ENCODE measurements at places on chromosomes 1 and 21. TPM values are rescaled to one million over a fixed set of nuclear protein-coding genes. Genes with fewer than 3 reads are reported as not detected.

HCN3 gene
- total RNA-seq, result 4.7 TPM

LRRC53 gene
- total RNA-seq, result not detected

PRDM16 gene
- 21.3 TPM for total RNA-seq

FAM131C gene
- total RNA-seq, result not detected

ETV3L gene
- not detected for total RNA-seq

OR2T33 gene
- total RNA-seq, result not detected

XCL1 gene
- 0.43 TPM for total RNA-seq

EYA3 gene
- total RNA-seq, result 21.8 TPM

LRRC8D gene
- total RNA-seq, result 10.2 TPM

ZSWIM5 gene
- total RNA-seq, result 3.8 TPM

OR6K3 gene
- not detected for total RNA-seq

STXBP3 gene
- total RNA-seq, result 83.6 TPM

S100A3 gene
- 3.0 TPM for total RNA-seq

LCE1F gene
- total RNA-seq, result not detected

PADI6 gene
- not detected for total RNA-seq

GJA9 gene
- not detected for total RNA-seq

PTPRU gene
- 22.6 TPM for total RNA-seq

GPR89B gene
- 40.0 TPM for total RNA-seq

DYRK3 gene
- total RNA-seq, result 12.3 TPM

MTR gene
- 36.7 TPM for total RNA-seq

PTPRC gene
- 82.9 TPM for total RNA-seq

EDARADD gene
- 2.3 TPM for total RNA-seq

TPTE gene
- total RNA-seq, result not detected

S100A7 gene
- total RNA-seq, result not detected

LRRC71 gene
- total RNA-seq, result 4.9 TPM

TRNP1 gene
- 2.0 TPM for total RNA-seq

SSU72 gene
- total RNA-seq, result 128 TPM

IL12RB2 gene
- total RNA-seq, result 2.1 TPM

KRTAP19-1 gene
- not detected for total RNA-seq

RHD gene
- total RNA-seq, result 2.2 TPM

ANKRD65 gene
- total RNA-seq, result 30.2 TPM

SPRR2B gene
- total RNA-seq, result not detected

MRPL20 gene
- 60.1 TPM for total RNA-seq

OR2L13 gene
- total RNA-seq, result not detected

OR2T11 gene
- total RNA-seq, result not detected

EXTL1 gene
- total RNA-seq, result 0.43 TPM

C1QB gene
- total RNA-seq, result 39.6 TPM

KCND3 gene
- total RNA-seq, result 12.1 TPM

CCDC27 gene
- not detected for total RNA-seq

FDPS gene
- total RNA-seq, result 193 TPM

SPRR3 gene
- 1.9 TPM for total RNA-seq

AADACL4 gene
- not detected for total RNA-seq

RIPPLY3 gene
- 0.18 TPM for total RNA-seq

CLCA1 gene
- total RNA-seq, result not detected

TMPRSS2 gene
- 130 TPM for total RNA-seq
